ENCODE measurements at places on chromosomes 3 and 15.

DNA sequence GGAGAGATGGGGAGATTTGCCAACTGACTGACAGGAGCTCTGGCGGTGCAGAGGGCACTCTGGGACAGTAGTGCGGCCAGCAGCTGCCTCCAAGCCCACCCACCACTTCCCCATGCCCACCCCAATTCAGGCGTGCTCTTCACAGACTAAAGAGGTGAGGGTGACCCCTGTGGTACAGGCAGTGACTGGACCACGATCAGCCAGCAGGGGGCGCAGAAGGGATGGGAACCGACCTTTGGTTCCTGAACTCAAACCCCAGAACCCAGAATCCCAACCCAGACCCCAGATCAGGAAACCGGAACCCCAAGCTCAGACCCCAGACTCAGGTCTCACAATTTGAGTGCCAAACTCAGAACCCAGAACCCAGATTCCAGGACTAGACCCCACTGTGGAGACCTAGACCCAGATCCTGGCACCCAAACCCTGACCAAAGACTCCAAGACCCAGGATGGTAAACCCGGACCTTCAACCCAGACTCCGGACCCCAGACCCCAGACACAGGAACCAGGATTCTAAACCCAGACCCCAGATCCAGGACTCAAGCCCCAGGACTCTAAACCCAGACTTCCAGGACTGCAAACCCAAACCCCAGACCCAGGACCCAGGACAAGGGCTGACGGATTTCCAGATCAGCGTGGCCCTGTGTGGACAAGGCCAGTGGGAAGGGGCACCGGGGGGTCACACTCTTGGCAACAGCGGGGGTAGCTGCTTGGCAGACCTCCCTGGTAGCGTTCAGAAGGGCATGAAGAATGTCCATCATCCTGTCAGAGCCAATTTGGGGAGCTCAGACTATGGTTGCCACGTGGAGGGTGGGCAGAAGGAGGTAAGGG lies 3.7 kb upstream of the MYL3 start:
- DNase-seq = no peak

DNA sequence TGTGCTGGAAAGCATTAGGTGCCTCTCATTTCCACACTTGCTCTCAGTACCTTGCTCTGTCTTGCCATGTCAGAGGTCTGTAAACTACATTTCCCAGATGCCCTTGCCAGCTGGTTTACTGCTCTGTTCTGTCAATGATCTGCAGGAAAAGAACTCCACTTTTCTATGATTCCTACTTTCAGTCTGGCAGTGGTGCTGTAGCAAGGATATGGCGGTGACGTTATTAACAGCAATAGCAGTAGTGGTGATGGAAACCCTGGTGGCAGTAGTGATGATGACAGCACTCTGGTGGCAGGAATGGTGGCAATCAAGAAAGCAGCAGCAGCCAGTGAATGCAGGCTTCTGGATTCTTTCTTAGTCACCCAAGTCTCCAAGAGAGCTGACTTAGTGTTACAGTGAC lies 665.2 kb downstream of the DIPK2A start:
- DNase-seq = no peak

DNA sequence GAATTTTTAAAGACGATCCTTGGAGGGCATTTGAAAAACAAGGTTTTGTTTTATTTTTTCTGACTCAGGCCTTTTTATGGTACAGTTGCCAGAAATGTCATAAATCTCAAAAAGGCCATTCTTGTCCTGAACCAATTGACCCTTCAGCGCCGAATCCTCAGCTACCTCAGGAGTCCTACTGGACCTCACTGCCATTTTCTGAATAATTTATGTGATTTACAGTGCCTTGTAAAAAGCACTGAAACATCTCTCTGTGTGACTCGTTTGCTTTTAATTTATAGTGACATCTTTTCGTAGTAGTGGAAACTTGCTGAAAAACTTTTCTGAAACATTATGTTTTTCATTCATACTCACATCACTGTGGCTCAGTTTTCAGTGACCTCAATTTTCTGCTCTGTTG lies 72.2 kb upstream of the ARL6 start:
- DNase-seq = no peak

- DNase-seq = no peak
Measured at GRCh38 chr3:77392181-77392580, 352.3 kb downstream of the ROBO2 start.

- no peak for DNase-seq
Measured at GRCh38 chr3:55440104-55440708, 46.9 kb downstream of the WNT5A start.

DNA sequence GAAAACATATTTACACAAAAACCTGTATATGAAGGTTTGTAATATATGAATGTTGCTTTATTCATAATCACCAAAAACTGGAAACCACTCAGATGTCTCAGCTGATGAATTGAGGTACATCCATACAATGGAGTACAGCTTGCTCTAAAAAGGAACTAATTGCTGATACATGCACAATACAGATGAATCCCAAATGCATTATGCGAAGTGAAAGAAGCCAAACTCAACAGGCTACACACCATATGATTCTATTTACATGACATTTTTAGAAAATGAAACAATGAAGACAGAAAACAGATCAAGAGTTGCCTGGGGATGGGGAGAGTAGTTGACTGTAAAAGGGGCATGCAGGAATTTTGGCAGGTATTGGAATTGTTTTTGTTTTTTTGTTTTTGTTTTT lies 95.5 kb downstream of the IQCH start:
- no peak for DNase-seq

- DNase-seq = no peak
Measured at GRCh38 chr15:28096670-28097431, 2.3 kb downstream of the OCA2 start.

DNA sequence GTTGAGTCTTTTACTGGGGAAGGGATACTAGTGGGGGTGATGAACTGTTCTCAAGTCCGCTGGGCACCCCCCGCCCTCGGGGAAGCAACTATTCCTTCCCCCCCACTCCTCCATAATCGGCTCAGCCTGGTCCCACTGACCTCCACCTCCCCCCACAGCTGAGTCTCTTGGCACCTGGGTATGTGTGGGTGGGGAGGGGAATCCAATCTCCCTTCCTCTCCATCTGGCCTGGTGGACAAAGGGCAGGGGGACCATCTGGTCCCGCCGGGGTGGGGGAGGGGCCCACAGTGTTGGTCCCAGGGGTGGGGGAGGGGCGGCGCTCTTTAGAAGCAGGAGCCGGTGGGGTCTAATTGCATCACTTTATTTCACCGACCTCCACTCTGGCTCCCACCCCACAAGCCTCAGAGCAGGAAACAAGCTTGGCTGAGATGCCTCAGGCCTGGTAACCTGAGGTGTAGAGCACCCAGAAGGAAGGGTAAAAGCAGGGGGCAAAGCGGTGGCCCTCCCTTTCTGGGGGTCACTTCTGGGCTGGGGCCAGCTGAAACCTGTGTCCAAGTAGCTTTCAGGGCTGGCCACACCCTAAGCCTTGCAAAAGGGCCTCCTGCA lies 1.0 kb upstream of the PCBP4 start:
- no peak for DNase-seq

GRCh38 chr3:58631742-58632141 lies 34.8 kb downstream of the FAM3D start:
- DNase-seq = no peak

DNA sequence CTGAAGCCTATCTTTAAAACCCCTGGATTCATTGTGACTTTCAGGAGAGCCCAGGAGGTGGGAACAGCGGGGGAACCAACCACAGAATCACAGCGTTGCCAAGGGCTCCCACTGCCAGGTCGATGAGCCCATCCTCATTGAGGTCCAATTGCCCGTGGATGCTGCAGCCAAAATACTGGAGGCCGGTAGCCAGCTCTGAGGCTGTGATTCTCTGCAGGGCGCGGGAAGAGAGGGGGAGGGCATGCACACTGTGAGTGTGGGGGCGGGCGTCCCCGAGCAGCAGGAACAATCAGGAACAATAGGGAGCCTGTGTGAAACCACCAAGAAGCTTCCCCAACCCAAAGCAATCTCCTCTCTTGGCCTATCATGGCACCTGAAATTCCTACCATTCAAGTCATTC lies 53.4 kb downstream of the FEM1B start:
- DNase-seq = no peak

GRCh38 chr3:85572426-85572825 lies 613.6 kb downstream of the CADM2 start:
- DNase-seq = no peak

DNA sequence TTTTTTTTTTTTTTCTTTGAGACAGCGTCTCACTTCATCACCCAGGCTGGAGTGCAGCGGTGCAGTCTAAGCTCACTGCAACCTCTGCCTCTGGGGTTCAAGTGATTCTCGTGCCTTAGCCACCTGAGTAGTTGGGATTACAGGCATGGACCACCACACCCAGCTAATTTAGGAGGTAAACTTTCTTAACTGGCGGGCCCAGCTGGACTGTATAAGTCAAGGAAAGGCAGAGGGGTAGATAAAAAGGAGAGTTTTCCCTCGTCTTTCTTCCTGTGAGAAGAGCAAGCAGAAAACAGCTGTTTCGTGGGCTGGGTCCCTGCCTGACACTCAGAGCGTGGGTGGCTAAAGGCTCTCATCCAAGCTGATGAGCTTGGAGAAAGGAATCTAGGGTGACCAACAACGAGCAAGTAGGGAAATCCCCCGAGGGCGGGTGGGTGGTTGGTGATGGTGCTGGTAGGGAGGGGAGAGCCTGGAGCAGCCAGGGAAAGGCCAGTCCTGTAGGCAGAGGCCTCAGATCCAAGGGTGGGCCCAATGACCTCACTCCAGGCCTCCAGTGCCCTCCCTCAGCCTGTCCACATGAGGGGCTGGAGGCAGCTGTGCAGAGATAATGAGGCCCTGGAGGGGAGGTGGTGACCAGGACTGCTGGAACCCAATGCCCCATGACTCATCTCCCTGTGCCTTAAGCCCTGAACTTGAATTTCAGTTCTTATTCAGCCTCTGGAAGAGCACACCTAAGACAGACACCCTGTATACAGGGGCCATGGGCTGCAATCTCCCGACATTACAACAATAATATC lies 43.1 kb upstream of the LIMD1 start:
- no peak for DNase-seq

GRCh38 chr15:63933522-63933921 lies 99.8 kb upstream of the HERC1 start:
- no peak for DNase-seq

DNA sequence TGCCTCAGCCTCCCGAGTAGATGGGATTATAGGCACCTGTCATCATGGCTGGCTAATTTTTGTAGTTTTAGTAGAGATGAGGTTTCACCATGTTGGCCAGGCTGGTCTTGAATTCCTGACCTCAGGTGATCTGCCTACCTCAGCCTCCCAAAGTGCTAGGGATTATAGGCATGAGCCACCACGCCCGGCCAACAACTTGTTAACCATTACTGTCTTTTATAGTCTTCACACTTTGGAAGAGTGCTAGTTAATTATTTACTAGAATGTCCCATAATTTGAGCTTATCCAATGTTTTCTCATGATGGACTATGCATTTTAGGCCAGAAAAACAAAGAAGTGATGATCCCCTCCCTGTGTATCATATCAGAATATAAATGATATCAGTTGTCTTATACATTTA lies 288.6 kb upstream of the CBLB start:
- no peak for DNase-seq

DNA sequence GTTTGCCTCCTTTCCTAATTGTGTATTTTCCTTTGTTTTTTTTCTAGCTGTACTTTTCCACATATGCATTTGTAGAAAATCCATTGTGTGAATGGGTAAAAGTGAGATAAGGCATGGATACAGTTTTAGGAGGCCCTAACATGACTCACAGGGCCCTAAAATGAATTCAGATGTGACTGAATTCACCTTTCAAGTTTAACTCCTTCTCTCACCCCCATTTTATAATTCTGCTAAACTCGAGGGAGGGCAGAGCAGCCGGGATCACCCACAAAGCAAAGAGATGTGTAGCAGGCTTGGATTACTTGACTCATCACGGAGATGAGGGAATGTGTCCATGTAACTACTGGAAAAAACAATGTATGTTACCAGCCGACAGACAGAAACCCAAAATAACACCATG lies 59.9 kb downstream of the FOXP1 start:
- no peak for DNase-seq

- DNase-seq = no peak
Measured at GRCh38 chr3:115380883-115381572, 233.9 kb upstream of the ZBTB20 start.

DNA sequence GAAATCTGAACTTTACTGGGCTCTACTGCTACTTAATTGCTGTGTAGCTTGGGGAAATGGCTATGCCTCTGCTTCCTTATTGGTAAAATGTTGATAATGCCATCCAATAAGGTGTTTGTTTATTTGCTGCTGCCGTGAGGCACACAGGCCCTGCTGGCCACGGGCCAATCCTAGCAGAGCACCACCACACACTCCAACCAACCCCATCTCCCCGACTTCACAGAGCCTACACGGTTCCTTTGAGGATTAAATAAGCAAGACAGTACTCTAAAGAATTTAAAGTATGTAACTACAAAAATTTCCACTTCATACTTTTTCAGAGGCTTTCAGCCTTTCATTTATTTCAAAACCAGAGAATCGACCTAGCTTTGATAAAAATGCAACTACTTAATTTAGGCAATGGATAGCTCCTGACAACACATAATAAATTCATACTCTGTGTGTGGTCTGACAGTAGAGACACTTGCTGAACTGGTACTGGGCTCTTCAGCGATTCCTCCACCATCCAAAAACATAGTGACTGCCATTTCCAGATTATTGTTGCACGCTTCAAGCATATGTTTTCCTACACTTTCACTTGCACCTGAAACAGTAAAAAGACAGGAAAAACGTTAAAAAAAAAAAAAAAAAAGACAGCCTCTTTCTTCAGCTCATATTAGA lies 25.3 kb downstream of the UBXN7 start:
- DNase-seq = no peak

DNA sequence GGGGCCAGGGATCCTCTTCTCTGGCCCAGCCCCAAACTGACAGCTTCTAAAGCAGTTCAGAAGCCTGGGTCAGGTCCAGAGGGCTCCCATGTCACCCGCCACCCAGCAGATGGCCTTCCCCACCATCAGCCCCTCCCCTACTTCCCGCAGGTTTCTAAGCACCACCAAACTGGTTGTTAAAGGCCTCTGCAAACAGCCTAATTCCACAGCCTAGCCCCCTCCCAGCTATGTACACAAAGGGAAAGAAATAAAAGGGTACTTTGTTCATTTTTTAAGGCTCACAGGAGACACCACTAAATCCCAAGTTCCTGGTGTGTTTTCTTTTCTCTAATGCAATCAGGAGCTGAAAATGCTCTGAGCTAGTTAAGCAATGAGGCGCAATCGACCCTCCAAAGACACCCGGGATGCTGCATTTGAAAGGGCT lies 30.6 kb downstream of the PLCH1 start:
- no peak for DNase-seq

DNA sequence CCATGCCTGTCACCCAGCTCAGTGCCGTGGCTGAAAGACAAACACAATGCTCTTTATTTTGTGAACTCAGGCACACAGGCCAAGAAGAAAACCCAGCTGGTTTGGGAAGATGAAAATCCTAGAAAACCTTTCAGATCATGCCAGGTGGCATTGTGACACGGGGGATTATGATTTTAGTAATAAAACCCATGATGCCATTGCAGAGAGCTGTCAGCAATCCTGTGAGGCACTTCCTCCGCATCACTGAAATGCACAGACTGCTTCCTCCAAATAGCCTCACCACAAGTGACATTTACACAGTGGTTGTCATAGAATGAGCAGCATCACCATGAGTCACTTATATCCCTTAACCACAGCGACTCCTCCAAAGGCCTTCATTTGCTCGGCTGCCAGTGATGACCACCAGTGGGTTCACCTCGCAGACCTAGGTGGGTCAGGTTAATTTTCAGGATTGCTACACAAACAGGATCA lies 22.7 kb downstream of the ABHD6 start:
- no peak for DNase-seq
